Renal pelvis (tissue), 12 donors: ENCODE measurements at places on chromosomes 1 and 21. TPM values are rescaled to one million over a fixed set of nuclear protein-coding genes. Genes with fewer than 3 reads are reported as not detected.

S100B gene
- 5.5 TPM for polyA plus RNA-seq

SELL gene
- polyA plus RNA-seq, result 3.3 TPM

RNU1-2 gene
- polyA plus RNA-seq, result not detected

DIPK1A gene
- 8.9 TPM for polyA plus RNA-seq

DMRTA2 gene
- not detected for polyA plus RNA-seq

CGN gene
- polyA plus RNA-seq, result 50.9 TPM

FLVCR1 gene
- polyA plus RNA-seq, result 32.3 TPM

APOBEC4 gene
- polyA plus RNA-seq, result not detected

- DNase-seq, result no peak
Measured at GRCh38 chr21:46149205-46149901, 6.0 kb downstream of the FTCD start.

GRCh38 chr1:192866241-192866868 lies 57.5 kb downstream of the RGS2 start:
- no peak for DNase-seq

- no peak for DNase-seq
Measured at GRCh38 chr1:70092526-70092925, 112.9 kb downstream of the LRRC40 start.

DNA sequence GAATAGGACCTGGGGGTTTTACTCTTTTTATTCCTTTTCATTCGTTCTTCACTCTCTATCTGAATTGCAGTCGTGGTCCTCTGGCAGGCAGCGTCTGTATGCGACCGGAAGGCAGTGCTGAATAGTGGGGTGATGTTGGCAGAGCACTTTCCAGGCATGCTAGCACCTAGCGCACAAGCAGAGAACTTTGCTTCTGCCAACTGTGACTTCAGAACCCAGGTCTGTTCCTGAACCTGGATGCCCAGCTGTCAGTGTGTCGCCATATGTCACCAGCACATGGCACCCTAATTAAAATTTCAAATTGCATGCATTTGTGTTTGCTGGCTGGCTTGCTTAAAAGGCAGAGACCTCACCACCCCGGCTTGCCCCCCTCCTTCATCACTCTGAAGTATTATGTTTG lies 116.2 kb downstream of the NFIA start:
- DNase-seq, result no peak

DNA sequence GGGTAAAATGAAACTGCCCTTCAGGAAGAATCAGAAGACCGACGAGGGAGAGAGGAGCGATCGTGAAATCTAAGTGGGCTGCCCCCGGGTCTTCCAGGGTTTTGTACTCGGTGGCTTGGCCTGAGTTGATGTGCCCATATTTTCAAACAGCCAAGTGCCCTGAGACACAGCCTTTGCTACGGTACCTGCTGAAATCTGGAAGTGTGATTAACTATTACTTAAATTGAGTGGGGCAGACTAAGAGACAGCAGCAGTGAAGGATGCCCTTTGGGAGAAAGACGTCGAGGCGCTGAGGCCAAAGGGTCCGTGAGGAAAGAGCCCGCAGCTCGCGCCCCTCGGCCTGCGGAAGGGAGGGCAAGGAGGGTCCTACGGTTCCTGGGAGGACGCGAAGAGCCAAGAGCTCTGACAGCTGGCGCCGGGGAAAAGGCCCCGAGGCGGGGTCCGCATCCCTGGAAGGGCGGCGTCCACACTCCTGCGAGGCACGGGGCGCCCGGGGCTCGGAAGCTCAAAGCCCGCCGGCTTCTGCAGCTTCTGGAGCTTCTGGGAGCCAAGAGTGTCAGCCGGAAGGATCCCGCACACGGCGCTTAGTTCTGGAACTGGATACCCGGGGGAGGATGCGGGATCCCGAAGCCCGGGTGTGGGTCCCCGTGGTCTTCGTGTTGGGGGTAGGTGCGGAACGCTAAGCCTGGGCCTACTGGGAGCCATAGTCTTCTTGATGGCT lies 15.4 kb upstream of the RNU1-4 start:
- DNase-seq, result no peak

GRCh38 chr1:228198977-228199590 lies 8.8 kb upstream of the OBSCN start:
- no peak for DNase-seq

GRCh38 chr1:207847116-207847515 lies 63.8 kb downstream of the CD34 start:
- DNase-seq, result no peak

- no peak for DNase-seq
Measured at GRCh38 chr21:45259206-45259840, 28.4 kb downstream of the POFUT2 start.

- no peak for DNase-seq
Measured at GRCh38 chr1:205667909-205668643, 12.2 kb downstream of the SLC45A3 start.

GRCh38 chr1:98316286-98316905 lies 345.1 kb upstream of the SNX7 start:
- DNase-seq, result no peak

- DNase-seq, result no peak
Measured at GRCh38 chr1:58399176-58399575, 147.3 kb downstream of the OMA1 start.

DNA sequence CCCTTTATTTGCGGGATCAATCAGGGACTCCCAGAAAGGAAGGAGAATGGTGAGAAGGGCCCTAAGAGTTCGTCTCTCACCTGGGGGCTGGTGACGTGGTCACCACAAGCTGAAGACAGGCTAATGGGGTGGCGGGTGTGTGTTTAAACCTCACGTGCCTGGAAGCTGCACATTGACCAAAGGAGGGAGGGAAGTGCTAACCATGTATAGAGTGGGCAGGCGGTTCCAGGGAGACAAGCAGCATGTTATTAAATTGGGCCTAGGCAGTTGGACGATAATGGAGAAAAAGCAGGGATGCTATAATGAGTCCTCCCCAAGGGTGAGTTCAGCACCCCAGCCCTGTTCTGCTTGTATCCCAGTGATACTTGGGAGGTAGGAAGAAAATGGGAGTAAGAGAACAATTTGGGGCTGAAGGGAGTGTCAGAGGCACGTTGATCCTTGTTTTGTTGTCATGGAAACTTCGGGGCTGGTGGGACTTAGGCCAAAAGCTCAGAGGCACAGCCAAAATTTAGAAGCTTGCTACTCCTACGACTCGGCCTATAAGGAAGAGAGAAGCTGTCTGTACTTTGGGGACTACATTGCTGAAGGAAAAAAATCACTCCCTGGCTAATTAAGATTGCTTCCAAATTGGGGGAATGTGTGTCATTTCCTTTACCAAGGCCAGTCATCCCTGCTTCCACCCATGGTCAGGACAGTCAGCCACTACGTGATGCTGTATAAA lies 33.2 kb upstream of the EPHA8 start:
- DNase-seq, result peak; percentile 57

DNA sequence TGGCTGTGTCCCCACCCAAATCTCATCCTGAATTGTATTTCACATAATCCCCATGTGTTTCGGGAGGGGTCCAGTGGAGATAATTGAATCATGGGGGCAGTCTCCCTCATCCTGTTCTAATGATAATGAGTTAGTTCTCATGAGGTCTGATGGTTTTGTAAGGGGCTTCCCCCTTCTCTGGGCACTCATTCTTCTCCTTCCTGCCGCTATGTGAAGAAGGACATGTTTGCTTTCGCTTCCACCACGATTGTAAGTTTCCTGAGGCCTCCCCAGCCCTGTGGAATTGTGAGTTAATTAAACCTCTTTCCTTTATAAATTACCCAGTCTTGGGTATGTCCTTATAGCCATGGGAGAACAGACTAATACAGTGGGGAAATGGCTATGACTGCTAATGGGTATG lies 72.7 kb upstream of the ZNF648 start:
- no peak for DNase-seq

GRCh38 chr1:88801575-88802208 lies 89.7 kb downstream of the GTF2B start:
- DNase-seq, result no peak

- no peak for DNase-seq
Measured at GRCh38 chr1:206555473-206555935, 48.2 kb downstream of the RASSF5 start.

DNA sequence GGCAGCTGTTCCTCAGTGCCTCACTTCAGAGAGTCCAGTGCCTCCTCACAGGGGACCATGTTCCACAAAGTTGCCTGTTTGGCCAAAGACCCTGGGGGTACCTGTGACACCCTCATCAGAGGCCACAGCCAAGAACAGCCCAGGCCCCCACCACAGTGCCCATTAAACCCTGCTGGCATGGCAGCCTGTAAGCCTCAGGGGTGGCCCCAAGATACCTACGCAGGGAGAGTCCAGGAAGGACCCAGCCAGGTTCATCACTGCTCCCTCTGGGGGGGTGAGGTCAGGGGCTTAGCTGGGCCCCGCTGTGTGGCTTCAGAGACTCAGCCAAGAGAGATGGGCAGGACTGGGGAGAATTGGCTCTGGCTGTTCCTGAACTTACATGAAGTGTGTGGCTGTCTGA lies 19.1 kb upstream of the PRDM16 start:
- DNase-seq, result no peak

DNA sequence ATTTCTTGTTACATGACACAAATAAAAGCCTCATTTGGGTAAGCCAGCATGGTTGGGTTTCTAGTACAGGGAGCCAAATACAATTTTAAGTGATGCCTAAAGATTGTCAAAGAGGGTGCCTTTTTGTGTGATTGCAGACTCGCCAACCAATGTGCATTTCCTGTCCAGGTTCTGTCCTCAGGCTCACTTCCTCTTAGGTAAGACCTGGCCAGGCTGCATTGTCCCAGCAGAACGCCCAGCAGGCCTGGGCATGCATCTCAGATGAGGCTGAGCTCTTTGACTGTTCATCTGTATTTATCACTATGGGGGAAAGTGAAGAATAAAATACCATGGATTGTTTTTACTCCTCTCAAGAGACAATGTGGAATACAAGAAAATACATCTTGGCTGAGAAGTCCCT lies 49.7 kb downstream of the KCNC4 start:
- no peak for DNase-seq

GRCh38 chr1:16719571-16720350 lies 20.6 kb upstream of the RNU1-4 start:
- no peak for DNase-seq
